ENCODE measurements at places on chromosomes 4 and X.

DNA sequence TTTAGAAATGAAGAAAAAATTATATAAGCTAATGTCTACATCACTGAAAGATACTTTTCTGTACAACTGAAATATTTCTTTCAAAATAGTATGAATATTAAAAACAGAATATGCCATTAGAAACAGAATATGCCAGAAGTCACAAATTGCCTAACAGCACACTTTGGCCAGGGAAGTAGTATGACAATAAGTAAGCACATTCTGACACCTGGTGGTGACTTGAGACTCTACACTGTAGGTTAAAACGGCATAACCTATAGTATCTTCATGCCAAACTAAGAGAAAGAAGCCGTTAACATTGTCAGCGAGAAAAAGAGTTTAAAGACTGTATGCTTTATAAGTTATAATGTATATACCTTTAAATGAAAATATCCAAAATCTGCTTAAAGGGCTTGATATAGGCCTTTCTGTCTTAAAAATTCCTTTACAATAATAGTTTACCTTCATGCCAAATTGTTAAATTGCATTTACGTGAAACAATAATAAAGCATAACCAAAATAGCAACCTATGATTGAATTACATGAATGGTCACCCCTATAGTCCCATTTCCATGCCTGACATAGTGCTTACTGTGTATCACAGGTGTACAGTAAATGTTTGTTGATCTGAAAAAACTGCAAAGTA lies 32.8 kb downstream of the FAM13A start:
- DNase-seq = peak; percentile 72

GRCh38 chr4:127251423-127251822 lies 381.3 kb upstream of the INTU start:
- DNase-seq = no peak

DNA sequence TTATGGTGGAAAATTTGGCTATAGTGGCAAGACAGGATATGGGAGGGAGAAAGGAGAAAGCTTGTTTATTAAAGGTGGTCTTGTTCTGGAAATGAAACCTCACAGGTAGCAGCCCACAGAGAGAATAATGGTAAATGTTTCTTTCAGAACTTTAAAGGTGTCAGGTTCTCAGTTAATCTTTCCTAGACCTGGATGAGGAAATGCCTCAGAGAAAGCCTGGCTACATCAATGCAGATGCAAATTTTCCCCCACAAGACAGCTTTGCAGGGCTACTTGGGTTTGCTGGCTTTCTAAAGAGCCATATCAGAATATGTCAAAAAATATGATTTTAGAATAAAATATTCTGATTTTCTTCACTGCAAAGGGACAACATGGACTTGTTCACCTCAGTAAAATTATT lies 715.0 kb downstream of the FAM133A start:
- no peak for DNase-seq

DNA sequence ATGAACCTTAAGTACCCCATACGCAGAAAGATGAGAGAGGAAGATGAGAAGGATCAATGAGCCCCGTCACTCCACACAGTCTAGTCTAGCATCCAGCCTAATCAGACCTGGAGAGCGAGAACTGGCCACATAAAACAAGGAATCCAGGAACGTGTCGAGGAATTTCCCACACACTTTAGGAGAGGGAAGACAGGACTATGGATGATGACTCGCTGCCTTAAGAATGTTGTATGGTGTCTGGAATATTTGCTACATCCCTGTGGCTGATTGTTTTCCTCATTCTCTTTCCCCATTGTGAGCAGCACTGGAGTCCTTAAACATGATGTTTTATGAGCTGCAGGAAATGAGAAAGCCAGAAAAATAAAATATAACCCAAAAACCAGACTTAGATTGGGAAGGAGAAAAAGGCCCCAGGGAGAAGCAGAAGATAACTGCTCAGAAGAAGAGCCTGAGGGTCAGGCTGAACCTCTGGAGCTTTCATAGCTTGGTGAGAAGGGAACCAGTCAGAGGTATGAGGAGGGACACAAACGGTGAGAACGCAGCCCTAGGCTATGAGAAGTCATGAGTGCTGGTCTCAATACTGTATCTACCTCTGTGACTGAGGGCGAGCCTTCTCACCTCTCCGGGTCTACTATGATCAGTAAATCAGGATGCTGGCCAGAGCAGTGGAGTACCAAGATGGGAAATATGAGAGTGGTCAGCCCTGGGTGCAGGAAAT lies 139.5 kb upstream of the NOCT start:
- DNase-seq = no peak

DNA sequence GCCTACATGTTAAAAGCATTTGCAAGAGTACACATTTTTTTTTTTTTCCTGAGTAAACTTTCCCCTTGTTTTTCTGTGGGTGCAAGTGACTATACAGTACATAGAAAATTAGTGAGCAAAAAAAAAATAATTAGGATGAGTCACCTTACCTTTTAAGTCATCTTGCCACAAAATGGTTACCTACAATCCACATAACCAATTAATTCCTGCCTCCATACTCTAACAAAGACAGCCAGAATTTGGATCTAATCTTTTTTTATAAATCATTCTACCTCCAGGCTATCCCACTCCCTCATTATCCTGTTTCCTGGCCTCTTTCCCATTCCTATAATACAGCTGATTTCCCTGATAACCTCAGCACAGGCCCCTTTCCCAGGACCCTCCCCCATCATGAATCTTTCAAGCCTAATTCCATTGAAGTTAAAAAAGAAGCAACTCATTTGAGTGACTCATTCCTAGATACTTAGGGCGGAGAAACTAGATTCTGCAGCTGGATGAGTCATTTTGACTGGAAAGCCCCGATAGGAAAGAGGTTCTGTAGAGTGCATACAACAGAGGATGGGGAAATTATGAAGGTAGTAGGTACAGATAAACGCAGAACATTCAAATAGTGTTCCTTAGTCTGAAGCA lies 128.2 kb downstream of the C4orf51 start:
- DNase-seq = peak; percentile 9

DNA sequence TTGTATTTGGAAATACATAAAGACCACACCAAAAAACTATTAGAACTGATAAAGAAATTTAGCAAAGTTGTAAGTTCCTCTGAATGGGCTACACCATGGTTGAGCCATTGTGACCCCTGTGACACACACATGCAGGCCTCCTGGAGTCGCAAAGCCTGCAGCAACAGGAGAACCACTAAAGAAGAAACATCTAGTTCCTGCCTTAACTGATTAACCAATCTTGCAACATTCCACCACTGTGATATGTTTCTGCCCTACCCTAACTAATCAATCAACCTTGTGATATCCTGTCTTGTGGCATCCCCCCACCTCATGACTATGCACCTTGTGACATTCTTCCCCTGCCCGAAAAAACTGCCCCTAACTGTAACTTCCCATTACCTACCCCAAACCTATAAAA lies 401.8 kb downstream of the PRDM5 start:
- no peak for DNase-seq

GRCh38 chr4:15348695-15349094 lies 79.1 kb upstream of the C1QTNF7 start:
- DNase-seq = no peak

DNA sequence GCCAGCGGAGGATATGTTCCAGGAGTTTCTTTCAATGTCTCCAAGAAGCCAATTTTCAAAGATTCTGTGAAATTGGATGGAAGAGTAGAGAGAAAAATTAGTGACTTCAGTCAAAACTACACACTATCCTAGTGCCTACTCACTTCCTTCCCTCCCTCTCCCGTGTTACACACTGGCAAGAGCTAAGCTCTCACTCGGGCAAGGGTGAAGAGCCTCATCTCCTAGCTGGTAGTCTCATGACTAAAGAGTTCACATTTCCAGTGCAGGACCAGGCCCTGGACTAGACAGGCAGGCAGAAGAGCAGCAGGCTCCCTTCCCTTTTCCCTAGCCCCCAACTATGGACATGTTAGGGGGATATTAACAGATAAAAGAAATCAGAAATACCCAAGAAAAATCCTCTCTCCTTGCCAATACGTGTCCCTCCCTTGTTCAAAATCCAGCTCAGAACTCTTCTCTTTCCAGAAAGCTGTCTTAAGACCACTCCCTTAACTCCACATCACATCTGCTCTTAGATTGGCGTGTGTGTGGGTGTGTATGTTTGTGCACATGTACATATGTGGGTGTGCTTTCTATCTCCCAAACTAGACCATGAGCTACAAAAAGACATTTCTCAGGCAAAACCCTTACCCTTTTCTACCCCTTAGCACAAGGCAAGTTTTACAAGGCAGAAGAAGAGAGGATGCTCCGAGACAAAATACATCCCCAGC lies 29.9 kb downstream of the ZDHHC9 start:
- no peak for DNase-seq

DNA sequence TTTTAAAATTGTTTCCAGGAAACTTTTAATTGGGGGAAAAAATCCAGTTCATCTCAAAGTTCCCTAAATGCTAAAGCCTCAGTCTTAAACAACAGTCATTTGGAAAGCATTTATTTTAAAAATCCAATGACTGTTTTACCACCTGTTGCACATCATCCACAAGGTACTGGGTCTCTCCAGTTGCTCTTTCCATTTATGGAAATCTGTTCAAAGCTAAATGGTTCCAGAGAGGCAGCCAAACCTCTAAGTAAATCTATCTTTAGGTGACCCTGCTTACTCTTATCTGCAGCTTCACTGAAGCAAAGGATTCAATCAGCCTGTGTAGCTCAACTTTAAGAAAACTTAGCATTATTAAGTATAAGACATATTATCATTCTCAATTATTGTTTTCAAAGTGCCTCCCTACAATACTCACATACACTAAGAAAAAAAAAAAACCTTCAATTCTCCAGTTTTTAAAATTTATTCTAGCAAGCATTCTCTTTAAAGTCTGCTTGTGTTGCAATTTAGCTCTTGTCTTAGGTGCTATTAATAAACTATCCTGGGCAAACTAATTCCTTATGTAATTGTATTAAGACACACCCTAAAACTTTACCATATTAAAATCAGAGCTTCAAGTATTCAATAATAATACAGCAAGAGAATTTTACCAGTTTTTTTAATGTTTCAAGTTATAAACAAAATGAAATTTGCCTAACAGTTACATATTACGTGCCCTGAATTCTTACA lies 60.6 kb downstream of the NOCT start:
- no peak for DNase-seq

DNA sequence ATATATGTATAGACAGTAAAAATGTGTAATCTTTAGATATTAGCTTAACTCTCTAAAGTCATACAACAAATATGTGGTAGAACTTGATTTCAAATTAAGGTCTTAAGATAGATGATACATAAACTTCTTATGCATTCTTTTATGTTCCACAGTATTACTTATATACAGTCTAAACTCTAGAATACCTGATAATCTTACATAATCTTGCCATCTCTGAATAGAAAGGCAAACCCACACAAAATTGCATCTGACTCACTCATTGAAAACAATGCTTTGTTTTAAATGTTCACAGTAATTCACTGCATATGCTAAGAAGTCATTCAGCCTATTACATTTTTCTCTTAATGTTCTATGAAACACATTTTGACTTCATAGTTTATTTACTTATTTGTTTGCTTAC lies 10.1 kb downstream of the SULT1B1 start:
- no peak for DNase-seq

DNA sequence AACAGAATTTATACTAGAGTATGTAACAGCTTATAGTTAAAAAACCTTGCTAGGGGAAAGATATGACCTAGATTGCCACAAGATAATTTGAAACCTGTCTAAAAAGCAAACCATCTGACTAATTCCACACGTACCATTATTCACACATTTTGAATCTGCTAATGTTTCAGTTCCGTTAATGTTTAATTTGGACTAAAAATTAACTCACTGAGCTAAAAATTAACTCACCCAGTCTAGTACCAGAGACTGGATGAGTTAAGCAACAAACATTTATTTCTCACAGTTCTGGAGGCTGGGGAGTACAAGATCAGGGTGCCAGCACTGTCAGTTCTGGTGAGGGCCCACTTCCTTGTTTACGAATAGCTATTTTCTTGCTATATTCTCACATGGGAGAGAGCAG lies 231.5 kb upstream of the DIAPH2 start:
- no peak for DNase-seq

- DNase-seq = no peak
Measured at GRCh38 chrX:9356846-9357245, 108.0 kb upstream of the TBL1X start.

DNA sequence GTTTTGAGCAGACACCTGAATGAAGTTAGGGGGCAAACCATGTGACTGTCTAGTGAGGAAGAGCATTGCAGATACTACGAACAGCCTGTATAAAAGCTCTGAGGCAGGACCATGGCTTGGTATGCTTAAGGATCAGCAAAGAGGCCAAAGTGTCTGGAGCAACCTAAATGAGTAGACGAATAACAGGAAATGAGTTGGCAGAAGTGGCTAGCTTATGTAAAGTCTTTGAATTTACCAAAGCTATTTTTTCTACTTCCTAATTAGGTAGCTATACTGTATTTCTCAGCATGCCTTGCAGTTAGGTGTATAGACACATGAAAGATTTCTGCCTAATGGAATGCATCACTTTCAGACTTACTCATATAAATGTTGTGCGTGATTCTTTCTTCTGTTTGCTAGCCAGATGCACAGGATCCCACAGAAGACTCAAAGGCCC lies 9.3 kb upstream of the GPRIN3 start:
- no peak for DNase-seq

DNA sequence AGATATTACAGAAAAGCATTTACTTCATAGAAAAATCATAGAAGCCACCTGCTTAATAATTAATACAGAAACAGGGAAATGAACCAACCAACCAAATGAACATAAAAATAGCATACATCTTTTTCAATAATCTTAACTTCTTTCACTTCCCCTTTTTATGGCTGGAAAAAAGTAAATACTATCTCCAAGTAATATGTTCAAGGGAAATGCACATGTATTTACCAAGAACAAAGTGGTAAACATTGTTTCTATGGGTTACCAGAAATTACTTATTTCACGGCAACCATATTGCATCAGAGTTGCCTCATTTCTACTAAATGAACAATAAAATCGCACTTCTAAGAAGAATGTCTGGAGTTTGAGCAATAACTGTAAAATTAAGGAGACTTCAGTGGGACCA lies 321.3 kb downstream of the TMA16 start:
- DNase-seq = no peak

DNA sequence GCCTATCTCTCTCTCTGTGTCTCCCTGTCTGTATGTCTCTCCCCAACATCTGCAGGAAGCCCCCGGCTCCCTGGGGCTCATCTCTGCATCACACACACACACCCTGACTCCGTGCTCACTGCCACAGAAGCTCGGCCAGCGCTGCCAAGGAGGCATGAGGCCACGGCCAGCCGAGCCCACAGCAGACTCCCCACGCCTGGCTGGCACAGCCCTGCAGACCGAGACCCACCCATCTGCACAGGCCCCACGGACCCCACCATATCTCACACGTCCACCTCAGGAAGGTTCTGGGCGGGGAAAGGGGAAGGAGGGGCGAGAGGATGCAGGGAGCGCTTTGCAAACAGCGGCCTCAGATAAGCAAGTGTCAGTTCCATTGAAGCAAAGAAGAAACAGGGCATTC lies 28.5 kb upstream of the SLC25A6 start:
- DNase-seq = no peak

DNA sequence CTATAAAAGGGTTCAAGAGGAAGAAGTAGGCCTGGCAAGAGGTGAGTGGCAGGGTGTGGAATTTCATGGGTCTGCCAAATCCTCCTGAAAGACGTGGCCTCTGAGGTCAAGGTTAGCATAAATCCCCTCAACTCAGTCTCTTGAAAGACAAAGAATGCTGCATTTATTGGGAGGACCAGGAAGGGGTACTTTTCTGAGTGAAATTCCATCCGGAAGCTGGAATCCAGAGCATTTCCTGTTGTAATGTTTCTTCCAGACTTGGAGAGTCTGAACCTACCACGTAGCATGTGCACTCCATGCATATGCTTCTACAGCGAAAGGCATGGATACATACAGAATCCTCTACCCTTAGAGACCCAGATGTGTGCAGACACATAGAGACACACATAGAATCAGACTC lies 13.4 kb upstream of the FGD1 start:
- no peak for DNase-seq

Data from NCI-H446 treated with DMSO at 0.1 percent for 48 hours (cell line).